ENCODE measurements at places on chromosomes 7 and 10. TPM values are rescaled to one million over a fixed set of nuclear protein-coding genes. Genes with fewer than 3 reads are reported as not detected.

GRCh38 chr7:2043316-2044039 lies 189.3 kb downstream of the MAD1L1 start:
- no peak for DNase-seq
- no peak overlapping the region for H3K27ac ChIP-seq
- H3K27me3 ChIP-seq: no peaks in the 10 kb centered on the region

GRCh38 chr10:120075349-120075748 lies 182.8 kb downstream of the SEC23IP start:
- no peak for DNase-seq
- H3K27ac ChIP-seq: no peak overlapping the region
- H3K4me3 ChIP-seq: no peak overlapping the region
- H3K4me1 ChIP-seq: no peaks in the 10 kb centered on the region

GRCh38 chr7:139589474-139589873 lies 66.0 kb downstream of the CLEC2L start:
- no peak for DNase-seq
- peaks cover 12% of the 10 kb centered on the region for H3K36me3 ChIP-seq
- no peak overlapping the region for H3K27ac ChIP-seq
- no peaks in the 10 kb centered on the region for H3K27me3 ChIP-seq
- H3K4me3 ChIP-seq: no peak overlapping the region
- peaks cover 11% of the 10 kb centered on the region for H3K4me1 ChIP-seq

GRCh38 chr7:127594490-127594889 lies 954 bp downstream of the FSCN3 start:
- no peaks in the 10 kb centered on the region for H3K27me3 ChIP-seq
- DNase-seq: no peak
- H3K4me3 ChIP-seq: no peak overlapping the region
- peaks cover 10% of the 10 kb centered on the region for H3K36me3 ChIP-seq
- no peak overlapping the region for H3K27ac ChIP-seq

DNA sequence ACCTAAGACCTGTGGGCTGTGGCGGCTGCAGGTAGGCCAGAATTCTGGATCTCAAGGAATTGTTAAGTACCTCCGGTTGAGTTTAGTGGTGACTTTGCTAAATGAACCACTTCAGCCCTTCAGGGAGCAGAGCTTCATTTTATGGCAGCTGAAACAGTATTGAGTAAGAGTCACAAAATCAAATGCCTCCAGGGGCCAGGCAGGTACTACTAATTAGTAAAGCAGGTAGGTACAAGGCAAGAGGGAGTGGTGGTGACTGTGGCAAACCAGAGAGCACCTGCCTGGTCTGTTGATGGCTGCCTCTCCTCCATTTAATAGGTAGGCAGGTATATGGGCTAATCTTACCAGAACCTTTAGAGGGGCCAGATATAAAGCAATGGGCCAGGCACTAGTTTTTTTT lies 118.8 kb downstream of the EMX2 start:
- no peak overlapping the region for H3K4me3 ChIP-seq
- no peaks in the 10 kb centered on the region for H3K27me3 ChIP-seq
- H3K36me3 ChIP-seq: no peaks in the 10 kb centered on the region

GRCh38 chr10:37957841-37958240 lies 18.6 kb downstream of the ZNF25 start:
- no peak overlapping the region for H3K4me3 ChIP-seq
- no peaks in the 10 kb centered on the region for H3K36me3 ChIP-seq
- no peaks in the 10 kb centered on the region for H3K4me1 ChIP-seq
- no peaks in the 10 kb centered on the region for H3K27me3 ChIP-seq

DNA sequence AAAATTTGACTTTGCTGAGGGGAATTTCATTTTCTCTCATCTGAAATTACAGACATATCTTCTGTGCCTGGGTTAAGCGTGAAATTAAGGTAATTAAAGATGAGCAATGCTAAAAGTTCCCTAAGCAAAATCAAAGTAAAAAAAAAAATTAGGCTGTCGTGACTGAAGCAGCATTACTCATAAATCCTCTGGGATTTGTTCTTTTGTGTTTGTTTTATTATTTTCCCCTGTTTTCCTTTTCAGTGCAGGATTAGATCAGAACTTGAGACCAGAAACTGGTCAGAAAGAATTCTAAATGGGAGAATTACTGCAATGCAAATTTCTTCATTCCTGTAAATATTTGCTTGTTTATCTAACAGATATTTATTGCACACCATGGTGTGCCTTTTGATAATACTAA lies 141.4 kb upstream of the BET1 start:
- no peaks in the 10 kb centered on the region for H3K27me3 ChIP-seq
- H3K36me3 ChIP-seq: no peaks in the 10 kb centered on the region
- H3K4me1 ChIP-seq: peaks cover 12% of the 10 kb centered on the region
- DNase-seq: peak; percentile 10
- no peak overlapping the region for H3K4me3 ChIP-seq

GRCh38 chr10:78491812-78492211 lies 458.1 kb downstream of the RPS24 start:
- no peaks in the 10 kb centered on the region for H3K27me3 ChIP-seq
- no peaks in the 10 kb centered on the region for H3K36me3 ChIP-seq
- DNase-seq: no peak
- no peaks in the 10 kb centered on the region for H3K4me1 ChIP-seq
- H3K27ac ChIP-seq: no peak overlapping the region
- H3K4me3 ChIP-seq: no peak overlapping the region

DNA sequence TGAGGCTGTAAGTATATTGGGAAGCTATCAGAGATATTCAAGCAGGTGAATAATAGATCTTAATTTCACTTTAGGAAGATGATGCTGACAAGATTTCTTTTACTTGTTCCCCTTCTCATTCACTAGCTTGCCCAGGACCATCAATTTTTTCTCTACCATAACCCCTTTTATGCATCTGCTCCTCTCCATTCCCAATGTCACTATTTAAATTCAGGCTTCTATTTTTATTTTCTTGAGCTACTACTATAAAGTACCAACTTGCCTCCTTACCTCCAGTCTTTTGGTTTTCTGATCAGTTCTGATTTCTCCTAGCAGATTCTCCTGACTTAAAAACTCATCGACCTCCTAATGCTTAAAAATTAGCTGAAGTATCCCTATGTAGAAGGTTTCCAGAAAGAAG lies 97.7 kb upstream of the SMIM30 start:
- no peaks in the 10 kb centered on the region for H3K4me1 ChIP-seq
- no peaks in the 10 kb centered on the region for H3K27me3 ChIP-seq
- H3K36me3 ChIP-seq: no peaks in the 10 kb centered on the region
- H3K4me3 ChIP-seq: no peak overlapping the region
- DNase-seq: no peak

Gene SMKR1
- not detected for total RNA-seq

DNA sequence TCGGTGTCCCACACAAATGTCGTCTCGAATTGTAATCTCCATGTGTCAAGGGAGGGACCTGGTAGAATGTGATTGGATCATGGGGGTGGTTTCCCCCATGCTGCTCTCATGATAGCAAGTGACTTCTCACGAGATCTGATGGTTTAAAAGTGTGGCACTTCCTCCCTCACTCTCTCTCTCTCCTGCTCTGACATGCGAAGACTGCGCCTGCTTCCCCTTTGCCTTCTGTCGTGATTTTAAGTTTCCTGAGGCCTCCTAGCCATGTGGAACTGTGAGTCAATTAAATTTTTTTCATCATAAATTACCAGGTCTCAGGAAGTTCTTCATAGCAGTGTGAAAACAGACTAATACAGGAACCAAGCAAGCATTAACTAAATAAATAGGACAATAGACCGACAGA lies 229.1 kb downstream of the GFRA1 start:
- H3K4me1 ChIP-seq: peaks cover 14% of the 10 kb centered on the region
- no peaks in the 10 kb centered on the region for H3K36me3 ChIP-seq
- H3K27me3 ChIP-seq: no peaks in the 10 kb centered on the region
- DNase-seq: no peak

Gene LYZL2
- not detected for total RNA-seq

Gene PNLIP
- not detected for total RNA-seq

DNA sequence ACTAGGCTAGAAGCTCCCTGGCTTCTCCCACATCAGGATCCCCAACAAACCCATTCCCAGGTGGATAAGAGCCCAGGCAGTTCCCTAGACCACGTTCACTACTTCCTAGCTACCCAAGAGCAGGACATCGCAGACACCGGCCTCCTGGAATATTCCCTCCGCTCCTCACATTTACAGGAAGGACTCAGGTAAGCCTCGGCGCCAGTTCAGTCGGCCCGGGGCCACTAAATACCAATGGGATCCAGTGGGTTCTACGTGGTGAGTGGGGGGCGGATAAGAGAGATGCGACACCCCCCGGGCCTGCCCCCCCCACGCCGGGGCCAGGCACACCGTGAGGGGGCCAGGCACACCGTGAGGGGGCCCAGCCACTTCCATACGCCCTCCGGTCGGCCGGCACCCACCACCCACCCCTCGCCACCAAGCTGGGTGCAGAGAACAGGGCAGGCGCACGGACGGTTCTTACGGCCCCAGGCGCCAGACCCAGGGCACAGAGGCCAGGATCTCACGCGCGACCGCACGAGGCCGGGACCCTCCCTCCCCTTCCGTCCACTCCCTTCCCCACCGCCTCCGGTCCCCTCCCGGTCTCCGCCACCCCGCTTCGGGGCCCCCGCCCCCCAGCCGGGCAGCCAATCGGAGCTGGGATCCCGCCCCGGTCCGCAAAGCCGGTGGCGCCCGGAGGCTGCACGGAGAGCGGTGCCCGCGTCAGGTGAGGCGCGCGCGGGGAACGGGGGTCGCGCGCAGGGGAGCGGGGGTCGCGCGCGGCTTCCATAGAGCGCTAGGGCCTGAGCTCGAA lies at the start of gene BLVRA:
TSS of gene BLVRA (plus strand) at position 652 of the 793 bp plus-strand sequence. CDS start 12,479 bp downstream, outside the sequence.
- H3K27me3 ChIP-seq: no peaks in the 10 kb centered on the region
- no peaks in the 10 kb centered on the region for H3K36me3 ChIP-seq
- peak within 1 kb of the TSS; percentile 29 for H3K27ac ChIP-seq
- H3K4me3 ChIP-seq: peak within 1 kb of the TSS; percentile 78

DNA sequence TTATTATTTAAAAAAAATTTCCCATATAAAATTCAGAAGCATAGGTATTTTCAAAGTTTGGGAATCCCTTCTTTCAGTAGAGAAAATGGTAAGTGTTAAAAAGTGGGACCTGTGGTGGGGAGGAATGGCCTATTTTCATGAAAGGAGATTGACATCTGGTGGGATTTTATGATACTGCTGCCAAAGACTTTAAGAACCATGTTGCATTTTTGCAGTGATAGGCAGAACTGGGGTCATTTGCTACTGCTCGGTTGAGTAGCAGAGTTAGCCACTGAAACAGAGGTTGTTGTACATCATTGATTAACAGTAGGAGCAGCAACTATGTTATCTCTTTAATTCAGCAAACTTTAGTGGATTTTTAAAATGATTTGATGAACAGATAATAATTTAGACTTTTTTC lies 4.4 kb downstream of the BICC1 start:
- no peak overlapping the region for H3K27ac ChIP-seq
- peaks cover 9% of the 10 kb centered on the region for H3K4me1 ChIP-seq
- no peaks in the 10 kb centered on the region for H3K36me3 ChIP-seq
- no peak overlapping the region for H3K4me3 ChIP-seq

GRCh38 chr7:90188281-90188680 lies 23.3 kb upstream of the STEAP2 start:
- no peak for DNase-seq
- no peaks in the 10 kb centered on the region for H3K36me3 ChIP-seq
- no peaks in the 10 kb centered on the region for H3K4me1 ChIP-seq
- no peaks in the 10 kb centered on the region for H3K27me3 ChIP-seq
- no peak overlapping the region for H3K27ac ChIP-seq
- no peak overlapping the region for H3K4me3 ChIP-seq

Gene LAMB1
- total RNA-seq: 106 TPM

All from SJCRH30 (cell line).